Hematopoietic multipotent progenitor cell treated with erythropoietin and hydrocortisone succinate and interleukin-3 and kit ligand, for 15 days (in vitro differentiated cells): ENCODE measurements at places on chromosomes 11 and 22.

- DNase-seq = no peak
Observed at GRCh38 chr22:42145175-42145574, 14.6 kb upstream of the CYP2D6 start.

DNA sequence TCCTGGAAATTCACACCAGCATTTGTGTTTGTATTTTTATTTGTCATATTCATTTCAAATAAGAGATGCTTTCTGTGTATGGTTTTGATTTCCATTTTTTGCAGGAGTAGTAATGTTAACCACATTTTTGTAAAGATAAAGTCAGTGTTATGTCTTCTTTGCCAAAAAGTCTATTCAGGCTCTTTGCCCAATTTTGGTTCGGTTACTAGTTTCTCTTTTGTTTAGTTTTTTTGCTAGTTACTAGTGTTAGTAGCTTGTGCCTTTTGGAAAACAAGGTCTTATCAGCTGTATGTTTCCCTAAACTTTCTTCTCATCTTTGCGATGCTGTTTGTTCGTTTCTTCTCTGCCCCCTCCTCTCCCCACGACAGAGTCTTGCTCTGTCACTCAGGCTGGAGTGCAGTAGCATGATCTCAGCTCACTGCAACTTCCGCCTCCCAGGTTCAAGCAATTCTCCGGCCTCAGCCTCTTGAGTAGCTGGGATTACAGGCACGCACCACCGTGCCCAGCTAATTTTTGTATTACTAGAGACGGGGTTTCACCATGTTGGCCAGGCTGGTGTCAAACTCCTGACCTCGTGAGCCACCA, 112.3 kb upstream of the GRK3 start:
- no peak for DNase-seq

DNA sequence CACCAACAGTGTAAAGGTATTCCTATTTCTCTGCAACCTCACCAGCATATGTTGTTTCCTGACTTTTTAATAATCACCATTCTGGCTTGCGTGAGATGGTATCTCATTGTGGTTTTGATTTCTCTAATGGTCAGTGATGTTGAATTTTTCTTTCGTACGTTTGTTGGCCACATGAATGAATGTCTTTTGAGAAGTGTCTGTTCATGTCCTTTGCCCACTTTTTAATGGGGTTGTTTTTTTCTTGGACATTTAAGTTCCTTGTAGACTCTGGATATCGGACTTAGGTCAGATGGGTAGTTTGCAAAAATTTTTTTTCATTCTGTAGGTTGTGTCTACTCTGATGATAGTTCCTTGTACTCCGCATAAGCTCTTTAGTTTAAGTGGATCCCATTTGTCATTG, 22.8 kb downstream of the USP35 start:
- no peak for DNase-seq

DNA sequence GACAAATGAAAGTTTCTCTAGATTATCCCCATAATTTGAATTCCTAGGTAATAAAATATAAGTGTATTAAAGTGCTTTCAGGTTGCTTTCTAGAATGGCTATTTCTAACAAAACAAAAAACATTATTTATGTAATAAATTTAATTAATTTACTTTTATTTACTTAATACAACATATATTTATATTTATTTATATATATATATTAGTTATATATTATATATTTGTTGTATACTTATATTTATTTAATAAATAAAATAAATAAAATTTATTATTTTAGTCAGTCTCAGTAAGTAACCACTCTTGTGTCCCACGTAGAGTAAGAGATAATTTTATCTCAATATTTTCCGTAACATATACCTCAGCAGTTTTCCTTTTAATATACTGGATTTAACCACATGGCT, 1031.6 kb upstream of the CNTN5 start:
- no peak for DNase-seq

DNA sequence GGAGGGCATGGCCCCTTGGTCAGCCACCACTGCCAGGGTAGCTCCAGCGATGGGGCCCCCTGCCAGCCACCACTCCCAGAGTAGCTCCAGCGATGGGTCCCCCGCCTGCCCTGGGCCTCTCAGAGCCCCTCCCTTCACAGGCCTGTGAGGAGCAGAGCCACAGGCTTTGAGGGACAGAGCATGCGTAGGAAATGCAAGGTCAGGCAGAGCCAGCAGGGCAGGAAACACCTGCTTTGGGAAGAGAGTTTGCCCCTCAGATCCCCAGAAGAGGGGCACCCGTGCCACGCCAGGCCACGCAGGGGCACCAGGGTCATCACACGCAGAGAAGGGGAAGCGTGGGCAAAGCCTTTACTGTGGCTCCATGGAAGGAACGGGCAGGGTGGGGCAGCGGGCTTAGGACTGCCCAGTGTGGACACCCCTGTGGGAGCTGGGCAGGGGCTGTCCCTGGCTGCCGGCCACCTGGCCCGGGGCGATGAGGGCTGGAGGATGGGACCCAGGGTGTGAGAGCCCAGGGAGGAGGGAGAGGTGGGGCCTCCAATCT, 477.8 kb downstream of the BRD1 start:
- DNase-seq = no peak

DNA sequence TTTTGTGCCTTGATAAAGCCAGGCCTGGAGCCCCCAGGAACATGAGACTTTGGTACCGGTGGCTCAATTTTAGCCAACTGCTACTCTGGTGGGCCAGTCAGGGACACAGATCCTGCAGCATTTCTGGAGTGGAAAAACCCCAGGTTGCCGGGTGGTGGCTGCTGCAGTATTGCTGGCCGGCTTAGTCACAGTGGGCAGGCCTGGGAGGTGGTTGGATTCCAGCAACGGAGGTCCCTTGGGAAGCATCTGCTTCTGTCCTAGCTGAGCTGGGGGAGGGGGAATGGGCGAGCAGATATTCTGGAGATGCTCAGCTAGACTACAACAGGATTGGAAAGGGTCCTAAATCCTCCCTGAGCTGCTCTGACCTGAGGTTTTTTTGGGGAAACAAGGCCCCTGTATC, 31.6 kb upstream of the ACCSL start:
- DNase-seq = no peak

DNA sequence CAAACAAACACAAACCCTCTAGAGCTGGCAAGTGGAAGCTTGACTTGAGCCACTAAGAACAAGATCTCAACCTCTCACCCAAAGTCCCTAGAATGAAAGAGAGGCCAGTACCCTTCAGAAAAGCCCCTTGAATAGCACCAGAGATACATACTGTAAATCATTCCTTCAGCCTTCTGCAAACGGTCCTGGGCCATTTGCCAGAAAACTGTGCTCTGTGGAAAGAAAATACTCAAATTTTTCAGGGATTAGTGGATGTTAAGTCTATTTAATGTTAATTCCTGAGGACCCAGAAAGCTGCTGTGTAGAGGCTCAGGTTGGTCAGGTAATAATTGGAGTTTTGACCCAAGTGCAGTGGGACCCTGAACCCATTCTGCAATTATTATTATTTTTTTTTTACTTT, 16.9 kb downstream of the SERPINH1 start:
- DNase-seq = no peak

GRCh38 chr11:43021466-43021865, 290.3 kb upstream of the API5 start:
- DNase-seq = no peak

GRCh38 chr11:298406-299065, 790 bp downstream of the IFITM5 start:
- DNase-seq = no peak

- no peak for DNase-seq
Observed at GRCh38 chr22:49051491-49052022, 776.1 kb downstream of the BRD1 start.

- DNase-seq = no peak
Observed at GRCh38 chr11:45275828-45276227, 10.3 kb downstream of the SYT13 start.
